ENCODE measurements at places on chromosomes 3 and 15. TPM values are rescaled to one million over a fixed set of nuclear protein-coding genes. Genes with fewer than 3 reads are reported as not detected.

GRCh38 chr15:98063871-98064270 lies 103.4 kb downstream of the ARRDC4 start:
- H3K27me3 ChIP-seq = peaks cover 45% of the 10 kb centered on the region
- DNase-seq = no peak
- no peak overlapping the region for H3K27ac ChIP-seq
- no peak overlapping the region for H3K4me3 ChIP-seq
- no peaks in the 10 kb centered on the region for H3K36me3 ChIP-seq

DNA sequence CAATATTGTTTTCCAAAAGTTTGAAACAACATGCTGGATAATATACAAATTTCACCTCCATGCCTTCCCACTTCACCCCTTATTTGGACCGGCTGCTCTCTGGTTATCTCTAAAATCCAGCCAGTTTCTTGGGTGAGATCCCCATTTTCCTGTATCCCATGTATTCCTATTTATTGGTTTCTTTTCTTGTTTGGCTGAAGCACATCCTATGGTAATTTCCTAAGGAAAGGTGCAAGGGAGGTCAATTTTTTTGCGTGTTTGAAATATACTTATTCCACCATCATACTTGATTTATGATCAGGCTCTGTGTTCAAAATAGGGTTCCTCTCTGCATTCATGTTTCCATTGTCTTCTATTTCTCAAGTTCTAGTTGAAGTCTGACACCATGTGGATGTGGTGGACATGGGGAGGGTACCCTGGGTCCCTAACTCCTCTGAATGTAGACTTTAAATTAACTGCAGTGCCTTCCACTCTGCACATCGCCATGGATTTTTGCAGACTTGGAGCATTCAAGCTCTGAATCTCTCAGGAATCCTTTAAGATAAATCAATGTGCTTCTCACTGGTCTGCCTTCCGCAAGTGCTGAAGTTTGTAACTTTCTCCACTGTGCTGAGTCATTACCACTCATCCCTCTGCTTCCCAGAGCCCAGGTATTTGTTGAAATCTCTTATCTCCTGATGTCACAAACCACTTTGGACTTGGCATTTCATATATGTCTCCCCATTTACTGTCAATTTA lies 52.1 kb upstream of the TLE3 start:
- 0 out of 2 replicates have a peak, but pooled peaks cover 2% of the 10 kb centered on the region for H3K4me1 ChIP-seq
- peak; percentile 63 for DNase-seq
- no peaks in the 10 kb centered on the region for H3K27me3 ChIP-seq
- no peak overlapping the region for H3K4me3 ChIP-seq
- H3K27ac ChIP-seq = no peak overlapping the region

- no peak overlapping the region for H3K4me3 ChIP-seq
- H3K36me3 ChIP-seq = peaks cover 70% of the 10 kb centered on the region
- no peaks in the 10 kb centered on the region for H3K4me1 ChIP-seq
Measured at GRCh38 chr15:43763819-43764446, 12.8 kb downstream of the ELL3 start.

ADAMTS17 gene
- total RNA-seq = 6.9 TPM

DNA sequence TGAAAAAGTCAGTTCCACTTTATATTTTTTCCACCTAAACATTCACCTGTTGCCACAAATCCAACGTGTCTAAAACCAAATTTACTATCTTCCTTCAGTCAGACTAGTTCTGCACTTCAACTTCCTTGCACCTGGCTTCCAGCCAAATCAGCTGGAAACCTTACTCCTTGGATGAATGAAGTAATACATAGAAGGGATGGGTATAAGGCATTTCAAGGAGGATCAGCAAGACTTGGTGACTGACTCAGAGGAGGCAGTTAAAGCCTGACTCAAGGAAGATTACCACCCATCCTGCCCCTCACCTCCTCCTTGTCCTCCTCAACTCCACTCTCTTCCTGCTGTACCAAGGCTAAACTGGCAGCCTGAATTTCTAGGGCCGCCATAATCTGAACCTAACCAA lies 37.1 kb downstream of the QTRT2 start:
- DNase-seq = peak; percentile 83
- no peak overlapping the region for H3K27ac ChIP-seq
- no peak overlapping the region for H3K4me3 ChIP-seq
- H3K4me1 ChIP-seq = 0 out of 2 replicates have a peak, but pooled peaks cover 10% of the 10 kb centered on the region
- H3K36me3 ChIP-seq = no peaks in the 10 kb centered on the region
- H3K27me3 ChIP-seq = no peaks in the 10 kb centered on the region

- no peaks in the 10 kb centered on the region for H3K36me3 ChIP-seq
- no peaks in the 10 kb centered on the region for H3K4me1 ChIP-seq
- H3K27me3 ChIP-seq = no peaks in the 10 kb centered on the region
- no peak overlapping the region for H3K4me3 ChIP-seq
- DNase-seq = no peak
Measured at GRCh38 chr3:125098611-125099291, 43.0 kb upstream of the HEG1 start.

DNA sequence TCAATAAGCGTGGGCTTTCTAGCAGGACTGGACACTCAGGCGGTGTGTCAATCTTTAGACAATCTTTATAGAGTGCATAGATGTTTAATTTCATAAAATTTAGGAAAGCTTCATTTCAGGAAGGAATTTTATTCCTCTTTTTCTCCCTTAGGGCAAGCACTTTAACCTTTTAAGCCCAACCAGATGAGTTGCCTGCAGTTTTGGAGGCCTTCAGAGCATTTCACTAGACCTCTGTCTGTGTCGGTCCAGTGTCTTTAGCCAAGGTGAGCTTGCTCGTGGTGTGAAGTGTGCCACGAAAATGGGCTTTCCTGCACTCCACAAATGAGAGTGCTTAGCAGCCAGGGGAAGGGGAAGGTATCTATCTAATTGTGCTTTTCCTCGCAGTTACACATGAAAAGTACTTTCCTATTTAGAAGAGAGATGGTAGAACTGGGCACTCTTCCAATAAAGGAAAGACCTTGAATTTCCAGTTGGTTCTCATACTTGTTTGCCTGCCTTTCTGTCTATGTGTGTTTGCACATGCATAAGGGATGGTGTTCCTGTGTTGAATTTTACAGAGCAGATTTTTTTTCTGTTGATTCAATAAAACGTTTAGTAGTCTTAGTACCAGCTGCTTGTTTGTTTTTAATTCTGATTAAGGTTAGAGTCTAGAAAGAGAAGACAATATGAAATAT lies 53.6 kb downstream of the FEZF2 start:
- H3K36me3 ChIP-seq = no peaks in the 10 kb centered on the region
- H3K27ac ChIP-seq = no peak overlapping the region
- H3K27me3 ChIP-seq = no peaks in the 10 kb centered on the region
- peak; percentile 20 for DNase-seq
- peak overlapping the region; percentile 66 for H3K4me3 ChIP-seq

GRCh38 chr3:133927540-133928066 lies 31.9 kb upstream of the RAB6B start:
- DNase-seq = peak; percentile 19
- H3K27ac ChIP-seq = no peak overlapping the region
- peak overlapping the region; percentile 63 for H3K4me3 ChIP-seq
- no peaks in the 10 kb centered on the region for H3K36me3 ChIP-seq
- no peaks in the 10 kb centered on the region for H3K4me1 ChIP-seq

CD276 gene
- 85.6 TPM for total RNA-seq

- no peaks in the 10 kb centered on the region for H3K4me1 ChIP-seq
- H3K36me3 ChIP-seq = no peaks in the 10 kb centered on the region
- H3K27ac ChIP-seq = no peak overlapping the region
- no peak overlapping the region for H3K4me3 ChIP-seq
- DNase-seq = no peak
Measured at GRCh38 chr3:134992180-134992579, 197.1 kb downstream of the EPHB1 start.

GRCh38 chr15:101654171-101654570 lies 2.0 kb upstream of the TM2D3 start:
- H3K36me3 ChIP-seq = no peaks in the 10 kb centered on the region
- no peak overlapping the region for H3K4me3 ChIP-seq
- DNase-seq = no peak
- H3K27ac ChIP-seq = no peak overlapping the region
- H3K4me1 ChIP-seq = peaks cover 24% of the 10 kb centered on the region
